Breast epithelium (tissue), 4 donors: ENCODE measurements at places on chromosomes 12 and 14. TPM values are rescaled to one million over a fixed set of nuclear protein-coding genes. Genes with fewer than 3 reads are reported as not detected.

DNA sequence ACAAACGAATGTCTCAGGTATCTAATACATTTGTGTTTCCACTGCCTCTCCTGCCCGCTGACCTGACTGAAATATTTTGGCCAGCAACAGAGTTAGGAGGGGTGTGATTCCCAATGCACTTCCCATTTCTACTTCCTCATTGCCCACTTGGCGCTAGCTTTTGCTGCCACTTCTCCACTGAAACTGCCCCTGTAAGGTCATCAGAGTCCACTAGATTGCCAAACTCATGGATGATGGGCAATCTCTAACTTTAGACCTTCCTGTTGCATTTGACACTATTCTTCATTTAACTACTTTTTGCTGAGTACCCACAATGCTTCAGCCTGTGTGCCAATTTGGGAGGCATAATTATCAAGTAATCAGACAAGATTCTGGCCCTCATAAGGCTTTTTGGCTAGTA, 40.8 kb downstream of the GPR65 start:
- DNase-seq = peak; percentile 17

GRCh38 chr12:236445-236844, 22.5 kb upstream of the SLC6A12 start:
- DNase-seq = no peak

GRCh38 chr12:115383668-115384067, 699.7 kb upstream of the TBX3 start:
- DNase-seq = peak; percentile 70

GRCh38 chr14:22996768-22997654, 12.9 kb downstream of the C14orf93 start:
- DNase-seq = no peak

- DNase-seq = no peak
These were observed 13.1 kb downstream of the RPS6KL1 start for GRCh38 chr14:74909911-74910310.

Gene LTBR
- total RNA-seq = 115 TPM

Gene TMTC1
- 49.9 TPM for total RNA-seq

Gene ZNF10
- 12.8 TPM for total RNA-seq

Gene SDSL
- total RNA-seq = 4.6 TPM
